Breast epithelium (tissue), 4 donors: ENCODE measurements at places on chromosomes 2 and 18.

DNA sequence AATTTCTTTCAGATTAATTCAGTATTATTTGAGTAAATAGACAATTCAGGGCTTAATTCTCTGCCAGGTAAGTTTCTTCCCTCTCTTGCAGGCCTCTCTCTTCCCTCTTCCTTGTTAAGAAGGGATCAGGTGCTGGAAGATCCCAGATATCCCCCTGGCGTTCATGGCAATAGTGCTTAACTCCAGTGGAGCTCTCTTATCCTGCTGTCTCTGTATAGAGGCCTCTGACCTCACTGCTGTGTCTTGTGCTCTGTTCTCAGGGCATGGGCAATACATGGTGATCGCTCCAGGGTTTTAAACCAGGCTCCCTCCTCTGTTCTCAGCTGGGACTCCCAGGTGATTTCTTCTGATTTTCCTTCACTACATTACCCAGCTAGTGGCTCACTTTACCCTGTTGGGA, 226.8 kb downstream of the MC4R start:
- no peak for DNase-seq

DNA sequence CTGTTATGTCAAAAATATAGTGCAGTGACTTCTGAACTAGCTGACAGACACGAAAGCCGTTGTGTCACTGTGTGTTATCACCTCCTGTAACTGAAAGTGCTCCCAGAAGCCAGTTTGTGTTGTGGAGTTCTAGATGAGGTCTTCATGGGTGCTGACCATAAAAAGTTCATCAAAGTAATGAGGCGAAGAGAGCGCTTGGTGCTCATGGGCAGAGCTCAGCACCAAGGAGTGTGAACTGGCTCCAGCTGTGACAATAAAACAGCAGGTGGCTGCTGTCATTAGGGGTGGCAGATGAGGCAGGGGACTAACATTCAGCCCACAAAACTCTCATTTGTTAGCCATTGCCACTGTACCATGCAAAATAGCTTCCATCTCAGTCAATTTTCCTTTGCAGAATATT, 151.1 kb downstream of the ZNF407 start:
- DNase-seq, result no peak

- peak; percentile 59 for DNase-seq
These were observed 66.6 kb downstream of the SPTBN1 start for GRCh38 chr2:54522624-54523281.

- DNase-seq, result no peak
These were observed 60.7 kb upstream of the ARHGAP15 start for GRCh38 chr2:143068509-143068908.

- no peak for DNase-seq
These were observed 1.8 kb downstream of the CCDC141 start for GRCh38 chr2:179048099-179048498.

GRCh38 chr18:62998443-62998842, 283.1 kb downstream of the PHLPP1 start:
- DNase-seq, result no peak

DNA sequence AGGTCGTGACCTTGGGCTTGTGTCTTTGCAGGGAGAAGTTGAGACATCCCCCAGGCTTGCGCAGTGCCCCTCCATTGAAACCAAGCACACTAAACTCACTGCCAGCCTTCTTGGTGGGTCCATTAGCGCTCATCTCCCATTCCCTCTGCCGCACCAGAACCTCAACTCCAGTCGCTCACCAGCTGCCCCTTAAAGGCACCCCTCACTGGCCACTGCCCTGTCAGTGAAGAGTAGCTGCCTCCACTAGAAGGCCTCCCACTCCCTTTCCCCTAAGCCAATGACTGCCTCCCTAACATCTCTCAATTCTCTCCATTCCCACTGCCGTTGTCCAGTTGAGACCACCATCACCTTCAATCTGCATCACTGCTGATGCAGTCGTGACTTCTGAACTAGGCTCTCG, 114.8 kb upstream of the EPC2 start:
- no peak for DNase-seq

DNA sequence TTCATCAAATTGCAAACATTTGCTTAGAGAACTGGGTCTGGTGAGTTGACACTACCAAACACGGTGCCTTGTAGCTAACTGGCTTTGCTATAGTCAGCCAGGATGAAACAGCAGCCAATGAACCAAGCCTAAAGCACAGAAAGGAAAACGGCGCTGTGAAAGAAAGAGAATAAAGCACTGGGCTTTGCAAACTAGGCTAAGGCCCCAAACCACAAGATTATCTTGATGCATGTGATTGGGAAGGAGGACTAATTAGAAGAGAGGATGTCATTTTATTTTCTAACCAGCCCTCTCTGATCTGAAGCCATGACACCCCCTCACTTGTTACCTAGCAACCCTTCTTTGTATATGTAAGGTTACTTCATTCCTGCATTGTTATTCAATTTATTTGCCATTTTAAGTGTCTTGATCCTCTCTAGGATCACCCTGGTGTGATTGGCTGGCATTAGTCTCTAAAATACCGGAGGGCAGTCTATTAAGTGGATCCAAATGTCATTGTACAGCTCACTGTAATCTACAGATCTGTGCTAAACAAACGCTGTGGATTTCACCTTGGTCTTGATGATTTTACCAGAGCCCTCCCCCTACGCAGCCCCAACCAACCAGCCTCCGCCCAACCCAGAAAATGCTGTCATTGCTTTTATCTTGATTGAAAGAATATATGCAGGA, 395.4 kb upstream of the ACVR2A start:
- no peak for DNase-seq

DNA sequence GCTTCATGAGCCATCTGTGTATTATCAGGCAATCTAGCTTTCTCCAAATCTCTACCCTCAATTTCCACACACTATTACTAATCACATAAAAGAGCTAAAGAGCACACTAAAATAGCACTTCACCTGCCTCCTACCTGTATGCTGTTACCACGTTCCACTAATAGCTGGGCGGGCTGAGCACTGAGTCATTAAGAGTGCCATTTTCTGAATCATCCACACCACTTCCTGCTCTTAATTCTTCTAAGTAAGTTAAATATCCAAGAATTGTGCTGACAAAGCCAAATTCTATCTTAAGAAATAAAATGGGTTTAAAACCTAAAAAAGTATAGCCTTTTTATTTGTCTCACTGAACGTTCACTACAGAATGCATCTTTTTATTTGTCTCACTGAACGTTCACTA, 35.7 kb downstream of the NOL10 start:
- no peak for DNase-seq
